SK-N-MC (cell line): ENCODE measurements at places on chromosomes 11 and 22.

- no peak for DNase-seq
Measured at GRCh38 chr11:13051257-13051656, 42.1 kb downstream of the RASSF10 start.

DNA sequence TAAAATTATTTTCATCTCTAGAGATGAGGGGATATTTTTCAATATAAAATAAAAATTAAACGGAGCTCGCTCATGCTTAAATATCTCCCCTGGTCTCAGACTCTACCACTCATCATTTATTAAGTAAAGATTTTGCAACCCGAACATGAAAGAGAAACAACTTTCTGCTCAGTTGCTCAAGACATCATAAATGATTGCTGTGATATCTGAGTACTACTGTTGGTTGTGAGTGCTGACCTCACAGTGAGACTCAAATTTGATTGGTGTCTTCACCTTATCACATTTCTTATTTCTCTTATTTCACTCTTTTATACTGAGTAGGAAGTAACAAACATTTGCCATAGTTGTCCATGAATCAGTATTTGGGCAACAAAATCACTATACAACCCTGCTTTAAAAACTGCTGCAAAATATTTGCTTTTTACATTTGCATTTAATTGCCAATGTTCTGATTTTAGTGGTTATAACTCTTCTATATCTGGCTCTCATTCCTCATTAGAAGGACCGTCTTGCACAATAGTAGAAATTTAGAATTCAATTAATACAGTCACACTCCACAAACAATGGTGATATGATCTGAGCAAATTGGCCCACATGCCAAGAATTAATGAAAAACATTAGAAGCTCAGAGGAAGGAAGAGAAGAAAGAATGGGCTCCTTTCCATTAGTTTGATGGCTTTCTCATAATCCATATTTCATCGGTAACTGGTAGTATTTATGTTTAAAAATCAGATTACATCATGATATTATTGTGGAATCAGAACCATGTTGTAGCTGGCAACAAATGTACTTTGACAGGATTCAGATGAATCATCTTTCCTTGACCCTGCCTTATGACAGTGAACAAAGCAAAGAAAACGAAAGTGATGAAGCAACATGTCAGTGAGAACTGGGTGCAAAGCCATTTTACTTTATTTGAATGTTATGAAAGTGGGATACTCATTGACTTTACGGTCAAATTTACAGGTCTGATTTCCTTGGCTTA is 973.6 kb upstream of the TENM4 start:
- no peak for DNase-seq

DNA sequence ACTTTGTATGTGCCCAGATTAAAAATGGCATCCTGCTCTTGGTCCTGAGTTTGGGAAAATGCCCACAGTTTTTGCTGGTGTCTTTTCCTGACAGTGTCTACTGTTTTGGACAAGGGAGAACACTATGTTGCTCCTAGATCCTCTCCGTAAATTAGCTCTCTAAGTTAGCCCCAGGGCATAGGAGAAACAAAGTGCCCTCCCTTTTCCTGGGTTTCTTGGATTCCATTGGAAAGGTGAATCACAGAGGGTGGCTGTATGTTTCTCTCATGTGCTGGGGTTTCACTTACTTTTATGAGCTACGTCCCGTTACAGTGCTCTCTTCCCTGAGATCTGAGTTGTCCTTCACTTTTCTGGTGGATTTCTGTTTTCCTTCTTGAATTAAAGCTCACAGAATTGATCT is 782.8 kb downstream of the CNTN5 start:
- DNase-seq: no peak

GRCh38 chr22:42430528-42431125 is 1.6 kb downstream of the NFAM1 start:
- DNase-seq: no peak

GRCh38 chr22:19464546-19464945 is 14.4 kb downstream of the UFD1 start:
- no peak for DNase-seq

DNA sequence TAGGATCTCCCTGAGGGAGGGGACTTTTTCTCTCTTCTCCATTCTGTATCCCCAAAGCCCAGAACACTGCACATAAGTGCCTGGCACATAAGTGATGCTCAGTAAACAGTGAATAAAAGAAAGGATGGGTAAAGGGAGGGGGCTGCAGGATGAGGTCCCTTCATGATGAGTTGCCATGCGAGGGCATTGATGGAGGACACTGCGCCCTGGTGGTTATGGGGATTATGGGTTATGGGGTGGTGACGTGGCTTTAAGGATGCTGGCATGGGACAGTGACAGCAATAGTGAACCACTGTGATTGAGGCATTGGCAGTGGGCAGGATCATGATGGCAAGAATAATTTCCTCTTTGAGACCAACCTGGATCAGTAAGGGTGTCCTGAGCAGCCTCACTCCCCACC is 43.9 kb upstream of the LRRC32 start:
- no peak for DNase-seq

DNA sequence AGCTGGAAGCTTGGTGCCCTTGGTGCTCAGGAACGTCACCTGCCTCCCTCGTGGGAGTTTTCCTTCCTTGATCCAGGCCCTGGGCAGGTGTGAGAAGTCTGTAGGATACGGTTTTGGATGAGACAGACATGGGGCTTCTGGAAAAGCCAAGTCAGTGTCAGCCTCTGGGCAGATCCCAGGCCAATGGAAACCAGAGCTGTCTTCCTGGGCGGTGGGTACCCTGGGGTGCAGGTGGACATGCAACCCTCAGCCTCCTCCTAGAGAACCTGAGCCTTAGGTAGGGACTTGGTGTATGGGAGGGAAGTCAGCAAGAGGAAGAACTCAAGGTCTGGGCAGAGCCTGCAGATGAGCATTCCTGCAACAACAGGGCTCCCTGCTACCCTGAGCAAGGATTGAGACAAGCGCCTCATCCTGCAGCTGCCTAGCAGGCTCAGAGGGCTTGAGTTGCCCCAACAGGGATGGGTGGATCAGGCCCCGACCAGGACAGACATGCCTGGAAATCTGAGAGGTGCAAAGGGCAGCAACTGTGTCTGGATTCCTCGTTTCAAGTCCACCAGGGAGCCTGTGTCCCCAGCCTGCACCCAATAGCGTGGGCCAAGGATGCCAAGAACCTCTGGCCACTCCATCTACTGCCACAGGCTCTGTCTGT is 37.6 kb upstream of the SYT13 start:
- DNase-seq: no peak

- DNase-seq: no peak
Measured at GRCh38 chr11:120574876-120575275, 63.3 kb downstream of the GRIK4 start.

- no peak for DNase-seq
Measured at GRCh38 chr22:46902998-46903916, 140.8 kb downstream of the TBC1D22A start.

GRCh38 chr11:43943931-43944751 is 1.7 kb downstream of the C11orf96 start:
- no peak for DNase-seq

DNA sequence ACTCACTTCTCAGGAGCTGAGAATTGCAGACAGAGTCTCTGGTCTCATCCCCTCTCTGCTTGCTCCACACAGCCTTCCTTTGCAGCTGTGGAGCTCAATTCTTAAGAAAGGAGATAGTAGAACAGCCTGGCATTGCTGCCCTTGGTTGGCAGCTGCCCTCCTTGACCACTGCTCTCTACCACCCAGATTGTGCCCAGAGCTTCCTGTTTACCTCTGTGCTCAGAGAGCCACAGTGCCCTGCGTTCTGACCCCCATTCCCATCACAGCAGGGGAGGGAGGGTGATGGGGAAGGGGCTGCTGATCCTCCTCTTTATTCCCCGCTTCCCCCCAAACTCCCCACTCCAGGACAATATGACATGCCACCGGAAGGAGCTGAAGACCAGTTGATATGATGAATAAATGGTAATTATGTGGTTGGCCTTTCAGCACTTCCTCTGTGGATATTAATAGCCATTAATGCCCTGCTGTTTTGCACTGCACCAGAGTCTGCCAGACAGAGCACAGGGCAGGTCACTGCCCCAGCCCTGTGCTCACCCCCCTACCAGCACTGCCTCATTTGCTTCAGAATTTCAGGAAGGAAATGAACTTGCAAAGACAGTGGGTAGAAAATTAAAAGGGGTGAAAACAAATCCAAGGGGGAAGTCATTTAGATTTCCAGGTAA is 426.8 kb upstream of the CADM1 start:
- DNase-seq: no peak

- DNase-seq: no peak
Measured at GRCh38 chr11:1271002-1271401, 38.4 kb downstream of the TOLLIP start.

DNA sequence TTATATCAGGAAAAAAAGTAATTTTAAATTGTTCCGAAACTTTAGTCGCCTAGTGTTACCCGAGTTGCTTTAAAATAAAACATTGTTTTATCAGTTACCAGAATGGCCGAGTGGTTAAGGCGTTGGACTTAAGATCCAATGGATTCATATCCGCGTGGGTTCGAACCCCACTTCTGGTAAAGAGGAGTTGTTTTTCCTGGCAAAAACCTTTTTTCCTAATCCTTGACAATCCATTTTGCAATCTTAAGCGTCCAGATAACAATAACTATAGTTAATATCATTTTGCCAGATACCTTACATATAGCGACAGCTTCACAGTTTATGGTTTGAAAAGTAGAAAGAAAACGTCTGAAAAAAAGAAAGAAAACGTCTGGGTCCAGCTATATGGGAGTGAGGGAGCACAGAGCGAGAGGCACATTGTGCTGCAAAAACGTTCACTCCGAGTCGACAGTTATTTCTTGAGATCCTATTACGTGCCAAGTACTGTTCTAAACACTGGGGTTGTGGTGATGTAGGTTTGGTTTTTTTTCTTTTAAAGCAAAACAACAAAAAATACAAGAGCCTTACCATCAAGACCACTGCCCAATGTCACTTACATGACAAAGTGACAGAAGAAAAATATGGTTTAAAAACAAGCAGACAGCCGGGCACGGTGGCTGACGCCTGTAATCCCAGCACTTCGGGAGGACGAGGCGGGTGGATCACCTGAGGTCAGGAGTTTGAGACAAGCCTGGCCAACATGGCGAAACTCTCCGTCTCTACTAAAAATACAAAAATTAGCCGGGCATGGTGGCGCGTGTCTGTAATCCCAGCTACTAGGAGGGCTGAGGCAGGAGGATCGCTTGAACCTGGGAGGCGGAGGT is 40.6 kb downstream of the OR4D9 start:
- no peak for DNase-seq

DNA sequence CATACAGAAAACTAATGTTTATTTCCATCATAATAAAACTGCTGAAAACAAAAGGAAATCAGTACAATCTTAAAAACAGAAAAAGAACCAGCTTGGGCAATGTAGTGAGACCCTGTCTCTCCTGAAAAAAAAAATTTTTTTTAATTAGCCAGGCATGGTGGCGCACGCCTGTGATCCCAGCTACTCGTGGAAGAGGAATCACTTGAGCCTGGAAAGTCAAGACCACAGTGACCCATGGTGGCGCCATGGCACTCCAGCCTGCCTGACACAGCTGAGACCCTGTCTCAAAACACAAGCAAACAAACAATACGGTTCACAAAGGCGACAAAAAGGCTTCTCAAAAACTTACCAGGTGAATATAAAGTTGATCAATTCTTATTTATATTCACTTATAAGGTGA is 289.7 kb downstream of the BRD1 start:
- no peak for DNase-seq

DNA sequence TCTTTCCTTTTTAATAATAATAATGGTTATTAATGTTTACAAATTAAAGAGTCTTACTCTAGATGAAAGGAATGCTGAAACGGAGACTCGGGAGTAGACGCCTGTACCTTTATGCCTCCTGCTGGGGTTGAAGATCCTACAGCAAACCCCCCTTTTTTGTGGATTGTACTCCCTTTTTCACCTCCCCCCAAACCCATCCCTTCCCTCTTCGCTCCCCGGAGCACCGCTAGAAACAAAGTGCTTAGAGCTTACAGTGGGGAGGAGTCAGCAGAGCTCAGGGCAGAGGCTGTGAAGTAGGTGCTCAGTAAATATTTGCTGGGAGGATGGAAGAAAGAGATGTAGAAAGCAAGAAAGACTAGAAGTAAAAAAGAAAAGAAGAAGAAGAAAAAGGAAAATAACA is 169.7 kb downstream of the NXPE2 start:
- DNase-seq: no peak

- no peak for DNase-seq
Measured at GRCh38 chr11:124863137-124863825, 2.0 kb upstream of the ROBO3 start.
